Upper lobe of right lung (tissue), 1 donor: ENCODE measurements at places on chromosomes 6 and 20. TPM values are rescaled to one million over a fixed set of nuclear protein-coding genes. Genes with fewer than 3 reads are reported as not detected.

GRCh38 chr6:1761477-1761877 is 151.8 kb downstream of the FOXC1 start:
- no peak overlapping the region for H3K4me3 ChIP-seq
- DNase-seq = no peak
- no peaks in the 10 kb centered on the region for H3K36me3 ChIP-seq
- no peaks in the 10 kb centered on the region for H3K27me3 ChIP-seq

GRCh38 chr20:63215101-63216040 is 560 bp downstream of the YTHDF1 start:
- DNase-seq = no peak
- peak overlapping the region; percentile 85 for H3K27ac ChIP-seq
- peak overlapping the region; percentile 91 for H3K4me3 ChIP-seq
- H3K36me3 ChIP-seq = peaks cover 38% of the 10 kb centered on the region

GRCh38 chr20:20593447-20594170 is 118.8 kb downstream of the RALGAPA2 start:
- peaks cover 26% of the 10 kb centered on the region for H3K36me3 ChIP-seq
- H3K4me3 ChIP-seq = no peak overlapping the region
- no peak for DNase-seq
- H3K27me3 ChIP-seq = no peaks in the 10 kb centered on the region

DNA sequence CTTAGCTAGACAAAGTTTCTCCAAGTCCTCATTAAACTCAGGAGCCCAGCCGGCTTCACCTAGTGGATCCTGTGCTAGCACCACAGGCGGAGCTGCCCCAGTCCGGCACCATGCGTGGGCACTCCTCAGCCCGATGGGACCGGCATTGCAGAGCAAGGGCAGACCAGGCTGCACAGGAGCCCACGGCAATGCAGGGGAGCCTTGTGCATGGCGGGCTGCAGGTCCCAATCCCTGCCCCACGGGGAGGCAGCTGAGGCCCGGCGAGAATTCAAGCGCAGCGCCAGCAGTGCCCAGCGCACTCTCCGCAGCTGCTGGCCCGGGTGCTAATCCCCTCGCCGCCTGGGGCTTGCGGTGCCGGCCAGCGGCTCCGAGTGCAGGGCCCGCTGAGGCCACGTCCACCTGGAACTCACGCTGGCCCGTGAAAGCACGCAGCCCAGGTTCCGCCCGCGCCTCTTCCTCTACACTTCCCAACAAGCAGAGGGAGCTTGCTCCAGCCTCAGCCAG is 292.3 kb upstream of the EYS start:
- H3K36me3 ChIP-seq = no peaks in the 10 kb centered on the region
- no peaks in the 10 kb centered on the region for H3K4me1 ChIP-seq
- DNase-seq = no peak
- no peak overlapping the region for H3K27ac ChIP-seq
- no peaks in the 10 kb centered on the region for H3K27me3 ChIP-seq
- H3K4me3 ChIP-seq = no peak overlapping the region

- H3K36me3 ChIP-seq = no peaks in the 10 kb centered on the region
- H3K4me1 ChIP-seq = no peaks in the 10 kb centered on the region
- no peak overlapping the region for H3K27ac ChIP-seq
- DNase-seq = no peak
These were observed 45.7 kb downstream of the MYLIP start for GRCh38 chr6:16174416-16175078.

DNA sequence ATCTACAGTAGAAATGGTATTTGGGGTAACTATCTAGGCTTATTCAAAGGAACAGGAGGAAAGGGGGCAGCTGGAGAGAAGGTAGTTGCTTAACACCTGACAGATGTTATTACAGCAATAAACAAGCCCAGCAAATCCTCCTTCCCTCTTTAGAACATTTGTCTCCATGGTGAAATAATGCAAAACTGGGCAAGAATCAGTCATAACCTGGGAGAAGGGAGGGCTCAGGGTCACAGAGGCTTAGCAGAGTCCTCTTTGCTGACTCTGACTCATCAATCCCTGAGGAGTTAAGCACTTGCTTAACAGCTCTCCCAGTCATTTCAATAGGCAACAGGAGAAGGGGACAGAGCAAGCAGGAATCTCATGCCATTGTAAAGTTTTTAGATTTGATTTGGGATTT is 230.3 kb downstream of the IBTK start:
- peaks cover 21% of the 10 kb centered on the region for H3K4me1 ChIP-seq
- no peak overlapping the region for H3K4me3 ChIP-seq
- H3K27me3 ChIP-seq = no peaks in the 10 kb centered on the region
- H3K36me3 ChIP-seq = no peaks in the 10 kb centered on the region

- no peaks in the 10 kb centered on the region for H3K27me3 ChIP-seq
- no peak for DNase-seq
- H3K4me1 ChIP-seq = peaks cover 33% of the 10 kb centered on the region
- H3K27ac ChIP-seq = peak overlapping the region; percentile 63
- H3K4me3 ChIP-seq = no peak overlapping the region
These were observed 4.6 kb upstream of the TNFRSF6B start for GRCh38 chr20:63691711-63692435.

DNA sequence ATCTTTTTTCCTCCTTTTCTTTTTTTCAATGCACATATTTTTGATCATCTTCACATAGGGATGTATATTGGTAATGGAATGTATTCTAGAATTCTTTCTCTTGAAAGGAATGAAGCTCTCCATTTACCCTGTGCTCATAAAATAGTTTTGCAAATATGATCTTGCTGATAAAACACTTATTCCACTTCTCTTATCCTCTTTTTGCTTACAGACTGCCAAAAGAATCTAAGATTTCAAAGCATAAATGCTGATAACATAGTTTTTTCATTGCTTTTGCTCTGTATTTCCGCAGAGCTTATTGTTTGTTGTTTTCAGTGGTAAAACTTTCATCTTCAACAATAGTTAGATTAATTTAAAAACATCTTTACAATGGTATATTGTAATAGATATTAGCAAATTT is 350.5 kb downstream of the PAX1 start:
- no peak for DNase-seq
- no peaks in the 10 kb centered on the region for H3K4me1 ChIP-seq
- H3K27me3 ChIP-seq = no peaks in the 10 kb centered on the region
- no peak overlapping the region for H3K4me3 ChIP-seq
- no peak overlapping the region for H3K27ac ChIP-seq

Gene OR2H1
- not detected for total RNA-seq

Gene LY86
- total RNA-seq = 13.8 TPM

Gene TRAPPC3L
- 0.64 TPM for total RNA-seq

Gene TSHZ2
- 5.2 TPM for total RNA-seq
